ENCODE measurements at places on chromosomes 2 and 18.
A peak's percentile ranks its signal among the peaks of the same experiment; 100 is the strongest.

- DNase-seq, result peak; percentile 79
These were observed at the start of gene PLEK for GRCh38 chr2:68365087-68365486. Gene PLEK (plus strand): TSS chr2:68365282. CDS start chr2:68365352, 70 bp downstream.

DNA sequence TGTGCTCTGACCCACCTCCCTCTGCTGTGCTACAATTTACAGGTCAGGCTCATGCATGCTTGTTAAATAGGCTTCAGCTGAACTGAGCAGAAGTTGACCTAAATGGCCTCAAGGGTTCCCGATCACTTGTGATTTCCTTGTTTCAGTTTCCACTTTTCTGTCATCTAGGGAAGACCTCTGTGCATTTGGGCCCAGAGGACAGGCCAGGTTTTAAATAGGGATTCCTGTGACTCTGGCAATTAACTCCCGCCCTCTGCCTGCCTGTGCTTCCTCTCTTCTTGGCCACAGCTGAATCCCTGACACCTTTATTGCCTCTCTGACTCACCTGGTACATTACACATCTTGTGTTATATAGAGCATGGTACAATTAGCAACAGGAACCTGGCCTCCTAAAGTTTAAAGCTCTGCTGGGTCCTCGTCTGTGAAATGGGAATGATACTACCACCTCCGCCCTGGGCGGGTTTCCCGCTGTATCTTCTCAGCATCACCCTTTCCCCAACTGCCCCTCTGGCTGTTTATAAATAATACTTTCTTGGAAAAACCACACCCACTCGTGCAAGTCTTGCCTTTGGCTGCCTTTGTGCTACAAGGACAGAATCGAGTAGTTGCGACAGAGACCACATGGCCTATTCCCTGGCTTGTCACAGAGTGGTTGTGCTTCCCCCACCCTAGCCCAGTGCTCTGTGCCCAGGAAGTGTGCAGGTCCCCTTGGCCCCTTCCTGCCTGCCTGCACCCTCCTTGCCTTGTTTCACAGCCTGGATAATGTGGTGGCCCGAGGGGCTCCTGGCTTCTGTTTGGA, 7.9 kb downstream of the CABLES1 start:
- no peak for DNase-seq

GRCh38 chr18:79394534-79395307, 1.0 kb upstream of the NFATC1 start:
- peak; percentile 88 for DNase-seq

GRCh38 chr2:162123806-162124758, 28.0 kb downstream of the GCG start:
- no peak for DNase-seq

GRCh38 chr2:46286715-46287114, 10.5 kb upstream of the EPAS1 start:
- DNase-seq, result no peak

DNA sequence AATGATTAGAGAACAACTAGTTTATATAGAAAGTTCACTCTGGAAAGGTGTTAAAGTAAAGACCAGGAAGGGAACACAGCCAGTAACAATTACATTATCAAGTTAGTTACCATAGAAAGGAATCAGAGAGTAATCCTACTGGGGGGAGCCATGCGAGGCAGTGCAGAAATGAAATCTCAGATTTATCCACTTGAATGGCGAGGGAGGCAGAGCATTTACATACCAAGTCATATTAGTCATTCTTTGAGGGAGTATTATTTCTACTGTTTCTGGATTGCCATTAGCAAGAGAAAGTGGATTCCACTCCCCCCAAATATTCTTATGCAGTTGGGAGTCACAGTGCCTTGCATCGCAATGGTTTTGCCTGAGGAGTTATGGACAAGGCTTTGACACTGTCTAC, 472.7 kb upstream of the TRIB2 start:
- DNase-seq, result no peak

DNA sequence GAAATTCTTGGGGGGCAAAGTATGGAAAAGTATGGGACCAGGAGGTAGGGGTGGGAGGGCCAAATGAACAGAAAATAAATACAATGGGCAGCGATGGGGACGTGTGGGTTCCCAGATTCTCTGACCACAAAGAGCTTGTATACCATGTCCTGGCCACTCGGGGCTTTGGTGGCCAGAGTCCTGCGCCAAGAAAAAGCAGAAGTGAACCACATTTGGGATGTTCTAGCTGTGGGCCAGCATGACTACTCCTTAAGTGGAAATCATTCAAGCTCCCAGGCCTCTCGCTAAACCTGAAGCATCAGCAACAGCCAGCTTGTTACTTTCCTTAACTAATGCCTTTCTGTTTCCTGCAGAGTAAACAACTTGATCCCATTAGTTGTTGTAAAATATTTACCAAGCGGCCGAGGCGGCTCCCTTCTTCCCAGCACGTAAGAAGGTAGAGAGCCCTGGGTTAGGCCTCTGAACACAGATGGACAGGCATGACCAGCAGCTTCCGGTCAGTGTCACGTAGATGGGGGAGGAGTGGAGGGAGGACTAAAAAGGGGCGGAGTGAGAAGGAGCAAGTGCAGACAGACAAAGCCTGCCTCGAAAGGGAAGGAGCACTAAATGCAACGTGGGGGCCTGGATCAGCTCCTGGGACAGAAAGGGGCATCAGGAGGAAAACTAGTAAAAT, 88.2 kb downstream of the GALNT14 start:
- no peak for DNase-seq

DNA sequence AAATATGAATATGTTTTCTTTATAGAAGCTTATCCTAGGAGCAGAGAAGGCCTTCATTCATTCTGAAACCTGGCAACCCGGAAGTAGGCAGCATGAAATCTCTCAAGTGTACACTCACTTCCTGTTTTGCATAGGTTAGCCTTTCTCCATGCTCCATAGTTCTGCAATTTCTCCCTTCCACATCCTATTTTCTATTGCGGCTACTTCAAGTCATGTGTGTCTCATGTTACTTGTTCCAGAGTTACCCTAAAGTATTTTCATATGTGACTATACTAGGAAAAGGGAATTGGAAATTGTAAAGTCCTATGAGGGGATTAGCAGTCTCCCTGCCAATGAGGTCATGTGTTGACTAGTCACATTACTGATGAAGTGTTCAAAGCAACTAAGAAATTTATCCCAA, 320.6 kb downstream of the NCKAP5 start:
- DNase-seq, result no peak

- no peak for DNase-seq
These were observed 32.8 kb downstream of the TMEM163 start for GRCh38 chr2:134685967-134686366.

DNA sequence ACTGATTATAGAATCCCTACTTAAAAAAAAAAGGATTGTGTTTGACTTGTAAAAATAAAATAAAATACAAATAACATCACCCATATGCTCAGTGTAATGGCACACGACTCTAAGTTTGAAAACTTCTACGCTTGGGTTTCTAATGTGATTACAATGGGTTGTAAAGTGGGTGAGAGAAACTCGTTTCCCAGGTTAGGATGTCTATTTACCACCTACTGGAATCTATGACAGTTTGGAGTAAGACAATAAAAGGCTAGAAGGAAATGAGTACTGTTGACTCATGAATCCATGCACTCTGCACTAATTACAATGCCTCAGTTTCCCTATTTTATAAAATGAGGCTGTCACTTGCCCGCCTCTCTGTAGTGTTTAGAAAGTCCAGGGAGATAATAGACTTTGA, 204.2 kb upstream of the FBXO11 start:
- DNase-seq, result no peak

DNA sequence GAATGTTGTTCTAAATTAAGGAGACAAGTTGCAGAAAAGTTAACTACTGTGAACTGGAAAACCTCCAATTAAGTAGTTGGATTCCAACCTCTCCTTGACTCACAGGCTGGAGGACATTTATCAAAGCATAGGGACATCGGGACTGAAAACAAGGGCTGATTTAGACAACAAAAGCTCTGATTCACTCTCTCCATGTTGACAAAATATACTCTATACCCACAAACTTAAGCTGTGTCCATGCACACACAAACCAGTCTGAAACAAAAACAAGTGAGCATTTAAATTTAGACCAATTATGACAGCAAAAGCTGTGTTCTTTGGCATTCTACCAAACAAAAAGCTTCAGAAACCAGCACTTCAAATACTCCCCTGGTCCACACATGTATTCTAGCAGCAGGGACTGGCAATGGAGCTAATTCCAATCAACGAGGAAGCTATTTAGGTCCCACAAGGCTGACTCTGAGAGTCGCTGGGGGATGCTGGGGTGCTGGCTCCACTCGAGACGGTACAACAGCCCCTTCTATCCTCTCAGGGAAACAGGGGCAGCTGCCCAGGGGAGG, 71.4 kb downstream of the NXPH2 start:
- DNase-seq, result no peak

DNA sequence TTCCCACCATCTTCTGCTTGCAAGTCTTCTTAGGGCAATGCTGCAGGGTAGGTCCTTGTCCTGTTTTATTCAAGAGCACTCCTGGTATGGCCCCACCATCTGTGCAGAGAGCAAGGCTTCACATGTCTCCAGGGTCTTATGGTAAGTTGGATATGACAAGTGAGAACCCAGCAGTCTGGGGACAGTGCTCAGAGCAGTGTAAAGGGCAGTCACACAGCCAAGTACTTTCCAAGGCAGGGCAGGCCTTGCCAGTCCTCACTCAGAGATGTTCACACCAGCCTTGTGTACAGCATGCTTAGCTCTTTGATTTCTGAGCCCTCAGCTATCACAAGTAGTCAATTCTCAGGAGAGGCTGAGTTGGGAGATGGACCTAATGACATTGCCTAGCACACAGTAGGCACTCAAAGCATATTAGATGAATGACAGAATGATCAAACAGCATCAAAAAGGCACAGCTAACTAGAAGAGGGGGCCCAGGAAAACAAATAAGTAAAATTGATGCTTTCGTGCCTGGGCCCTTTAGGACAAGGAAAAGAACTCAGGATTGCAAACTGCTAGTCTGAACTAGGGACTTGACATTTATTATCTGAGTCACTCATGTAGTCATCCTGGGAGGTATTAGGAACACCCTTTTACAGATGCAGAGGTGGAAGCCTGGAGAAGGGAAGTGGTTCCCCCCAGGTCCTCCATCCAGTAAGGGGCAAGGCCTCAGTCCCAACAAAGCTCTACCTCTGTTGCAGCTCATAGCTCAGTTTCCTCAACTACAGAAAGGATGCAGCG, 86.7 kb upstream of the CTAGE1 start:
- no peak for DNase-seq

DNA sequence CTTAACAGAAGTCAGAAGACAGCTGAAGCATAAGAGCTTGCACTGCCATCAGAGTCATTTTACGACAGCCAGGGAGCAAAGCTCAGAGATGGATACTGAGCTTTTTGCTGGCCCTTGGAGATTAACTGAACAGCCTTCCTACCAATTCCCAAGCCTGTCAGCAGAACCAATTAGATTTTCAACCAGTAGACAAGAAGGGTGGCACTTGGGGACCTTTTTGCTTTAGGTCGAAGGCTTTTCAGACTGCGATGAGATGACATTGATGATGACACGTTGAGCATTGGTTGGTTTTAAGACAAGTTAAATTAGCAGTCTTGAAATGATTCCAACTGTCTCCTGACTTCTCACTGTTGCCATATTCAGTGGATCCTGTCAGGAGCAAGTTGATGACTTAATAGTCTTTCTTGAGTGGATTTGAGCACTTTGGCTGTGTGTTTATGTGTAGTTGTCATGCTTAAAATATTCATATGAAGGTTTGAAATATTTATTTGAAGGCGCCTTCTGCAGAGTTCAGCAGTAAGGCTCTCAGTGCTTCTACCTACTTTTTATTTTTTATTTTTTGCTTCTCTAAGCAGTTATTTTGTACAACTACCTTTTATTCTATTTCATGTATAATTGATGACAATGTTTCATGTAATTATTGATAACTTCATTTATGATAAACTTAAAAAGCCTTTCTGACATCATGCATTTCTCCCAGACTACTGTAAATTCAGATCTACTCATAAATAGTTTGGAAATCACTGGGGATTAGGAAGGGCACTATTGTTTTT, 256.7 kb downstream of the CAMKMT start:
- no peak for DNase-seq

GRCh38 chr2:190986221-190986953, 27.6 kb downstream of the STAT1 start:
- no peak for DNase-seq

GRCh38 chr2:40043191-40043590, 264.1 kb upstream of the THUMPD2 start:
- no peak for DNase-seq

DNA sequence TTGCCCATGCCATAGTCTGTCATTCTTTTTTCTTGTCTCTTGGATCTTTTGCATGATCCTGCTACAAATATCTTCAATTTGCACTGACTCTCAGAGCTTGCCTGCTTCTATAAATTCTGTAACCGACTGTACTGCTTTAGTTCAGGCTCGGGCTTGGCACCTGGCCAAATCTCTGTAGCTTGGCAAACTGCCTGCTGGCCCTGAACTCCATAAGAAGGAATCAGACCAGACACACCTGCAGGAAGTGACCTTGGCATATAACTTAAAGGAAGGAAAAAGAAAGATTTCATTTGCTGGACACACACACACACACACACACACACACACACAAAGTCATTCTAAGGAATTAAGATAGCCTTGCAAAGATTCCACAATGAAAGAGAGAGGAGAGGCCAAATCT, 291.2 kb upstream of the DDX18 start:
- DNase-seq, result peak; percentile 70

DNA sequence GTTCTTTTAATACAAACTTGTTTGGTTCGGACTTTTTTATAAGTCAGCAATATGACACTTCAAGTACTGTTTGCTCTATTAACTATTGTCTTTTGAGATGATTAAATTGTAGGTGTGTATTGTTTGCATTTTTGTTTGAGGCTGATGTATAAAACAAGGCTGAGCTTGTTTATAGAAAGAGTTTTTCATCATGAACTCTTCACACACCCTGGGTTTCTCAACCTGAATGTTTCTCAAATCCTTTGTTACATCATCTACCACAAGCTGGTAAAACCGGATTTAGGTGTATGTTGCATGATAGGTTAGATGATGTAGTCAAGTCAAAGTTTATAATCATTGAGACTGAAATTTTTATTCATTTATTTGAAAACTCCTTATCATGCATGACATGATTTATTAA, 335.2 kb upstream of the LRATD1 start:
- DNase-seq, result no peak

- DNase-seq, result no peak
These were observed 42.3 kb downstream of the RPRD1A start for GRCh38 chr18:36025025-36025424.

DNA sequence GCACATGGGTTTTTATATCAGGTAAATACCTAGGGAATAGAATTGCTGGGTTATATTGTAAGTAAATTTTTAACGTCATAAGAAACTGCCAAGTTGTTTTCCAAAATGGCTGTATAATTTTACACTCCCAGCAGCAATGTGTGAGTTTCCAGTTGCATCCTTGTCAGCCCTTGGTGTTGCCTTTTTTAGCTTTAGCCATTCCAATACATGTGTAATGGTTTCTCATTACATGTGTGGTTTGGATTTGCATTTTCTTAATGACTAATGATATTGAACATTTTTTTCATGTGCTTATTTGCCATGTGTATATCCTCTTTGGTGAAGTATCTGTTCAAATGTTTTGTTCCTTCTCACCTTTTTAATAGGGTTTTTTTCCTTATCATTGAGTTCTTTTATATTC, 70.8 kb downstream of the ABI2 start:
- no peak for DNase-seq

DNA sequence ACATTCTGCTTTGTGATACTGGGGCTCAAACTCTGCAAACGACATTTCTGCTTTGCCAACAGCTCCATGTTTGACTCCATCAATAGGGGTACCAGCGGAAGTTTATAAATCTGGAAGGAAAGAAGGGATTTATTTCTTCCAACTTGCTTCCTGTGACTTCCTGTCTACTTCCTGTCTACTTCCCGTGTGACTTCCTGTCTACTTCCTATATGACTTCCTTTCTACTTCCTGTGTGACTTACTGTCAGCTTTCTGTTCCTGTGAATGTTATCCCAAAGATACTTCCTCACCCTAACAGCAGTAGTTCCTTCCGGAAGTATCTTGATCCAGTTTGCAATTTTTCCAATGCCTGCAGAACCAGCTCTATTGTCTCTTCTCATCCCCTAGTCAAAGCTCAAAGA, 52.0 kb upstream of the MBOAT2 start:
- no peak for DNase-seq

Data from sigmoid colon (tissue), 7 donors.